ENCODE measurements at places on chromosomes 6 and 20. TPM values are rescaled to one million over a fixed set of nuclear protein-coding genes. Genes with fewer than 3 reads are reported as not detected.

DNA sequence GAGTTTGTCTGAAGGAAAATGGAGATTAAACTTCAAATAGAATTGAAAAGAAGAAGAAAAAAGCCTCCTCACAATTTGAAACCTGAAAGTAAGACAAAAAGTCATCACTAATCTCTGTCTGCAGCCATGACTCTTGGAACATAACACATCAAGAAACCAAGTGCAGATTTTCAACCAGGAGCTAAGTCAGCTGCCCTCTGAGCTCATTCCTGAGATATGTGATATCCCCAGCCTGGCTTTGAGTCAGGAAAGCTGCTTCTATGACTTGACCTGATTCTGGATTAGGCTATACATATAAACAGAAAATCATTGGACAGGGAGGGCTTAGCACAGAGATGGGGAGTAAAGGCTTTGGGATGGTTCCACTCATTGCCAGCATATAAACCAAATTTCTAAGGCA lies 891.4 kb downstream of the TFAP2A start:
- no peak for DNase-seq

NOL4L gene
- total RNA-seq, result 53.6 TPM

- DNase-seq, result no peak
Observed at GRCh38 chr20:16028923-16029322, 544.3 kb downstream of the KIF16B start.

ABHD16B gene
- total RNA-seq, result not detected

DNA sequence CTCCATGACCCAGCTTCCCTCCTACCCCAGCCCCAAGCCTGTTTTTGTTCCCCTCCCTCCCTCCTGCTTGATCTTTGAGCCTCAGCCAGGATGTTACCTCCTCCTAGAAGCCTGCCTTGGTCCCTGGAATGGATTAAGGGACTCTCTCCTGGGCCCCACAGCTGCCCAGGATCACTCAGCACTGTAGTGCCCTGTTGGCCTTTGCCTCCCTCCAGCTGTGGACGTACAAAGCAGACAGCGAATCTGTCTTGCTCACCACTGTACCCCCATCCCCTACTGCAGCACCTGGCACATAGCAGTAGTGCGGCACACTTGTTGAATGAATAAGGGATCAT lies 11.8 kb upstream of the FAM110A start:
- DNase-seq, result no peak

IPCEF1 gene
- 0.28 TPM for total RNA-seq

DNA sequence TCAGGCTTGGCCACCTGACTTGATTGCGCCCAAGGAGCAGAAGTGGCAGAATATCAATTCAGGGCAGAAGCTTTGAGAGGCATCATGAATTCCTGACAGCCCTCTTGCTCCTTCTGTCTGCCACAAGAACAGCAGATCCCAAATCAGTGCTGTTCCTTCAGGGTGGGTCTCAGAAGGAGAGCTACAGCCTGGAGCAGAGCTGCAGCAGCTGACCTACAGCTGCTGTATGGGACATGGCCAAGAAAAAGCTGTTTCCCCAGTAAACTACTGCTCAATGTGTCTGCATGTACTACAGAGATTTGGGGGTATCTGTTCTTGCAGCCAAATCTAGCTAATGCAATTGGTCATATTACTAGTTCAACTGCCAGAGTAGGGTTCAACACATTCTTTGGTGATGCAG lies 69.0 kb downstream of the SLC22A3 start:
- DNase-seq, result no peak

DNA sequence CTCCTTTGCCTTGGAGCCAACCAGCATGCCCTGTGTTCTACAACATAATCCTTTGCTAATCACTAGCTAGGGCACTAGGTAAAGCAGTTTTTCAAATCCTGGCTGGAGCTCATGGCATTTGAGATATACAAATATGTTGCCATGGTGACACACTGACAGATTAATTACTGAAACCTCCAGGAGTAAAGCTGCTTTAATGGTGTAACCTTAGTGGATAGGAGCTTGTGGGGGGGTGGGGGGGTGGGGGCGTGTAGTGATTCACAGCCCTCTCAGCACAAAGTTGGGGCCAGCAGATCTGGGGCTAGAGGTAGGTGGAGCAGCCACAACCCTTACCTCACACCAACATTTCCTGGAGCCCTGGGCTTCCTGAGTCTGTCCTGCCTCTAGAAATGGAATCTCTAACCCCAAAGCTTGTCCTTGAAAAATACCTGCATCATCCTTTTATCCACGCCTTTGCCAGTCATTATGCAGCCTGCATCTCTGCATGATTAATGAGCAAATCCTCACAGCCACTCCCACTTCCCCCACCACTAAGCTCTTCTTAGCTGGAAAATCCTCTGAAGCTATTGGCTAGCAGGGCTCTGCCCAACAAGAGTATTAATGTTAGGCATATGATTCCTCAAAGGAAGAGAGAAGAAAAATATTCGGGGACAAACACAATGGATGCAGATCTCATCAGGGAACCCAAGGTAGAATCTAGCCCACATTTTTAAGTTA lies 84.5 kb upstream of the PRND start:
- no peak for DNase-seq

SNAP25 gene
- total RNA-seq, result 9.2 TPM

- no peak for DNase-seq
Observed at GRCh38 chr20:39676857-39677391, 714.8 kb downstream of the DHX35 start.

DNA sequence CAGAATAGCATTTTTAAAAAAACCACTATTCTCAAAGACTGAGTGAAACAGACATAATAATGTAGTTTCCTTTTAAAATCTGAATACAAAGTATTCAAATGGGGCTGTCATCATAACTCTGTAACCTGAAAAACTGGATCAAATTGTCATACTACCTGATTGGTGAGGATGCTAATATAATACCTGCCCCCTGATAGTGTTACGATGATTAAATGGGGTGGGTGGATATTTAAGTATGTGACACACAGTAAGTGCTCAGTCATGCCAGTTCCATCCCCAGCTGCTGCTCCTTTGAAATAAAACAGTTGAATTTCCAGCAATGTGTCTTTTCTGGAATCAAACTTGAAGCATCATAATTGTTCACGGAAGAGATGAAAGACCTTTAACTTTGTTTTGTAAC lies 8.9 kb downstream of the HTR1B start:
- DNase-seq, result no peak

DNA sequence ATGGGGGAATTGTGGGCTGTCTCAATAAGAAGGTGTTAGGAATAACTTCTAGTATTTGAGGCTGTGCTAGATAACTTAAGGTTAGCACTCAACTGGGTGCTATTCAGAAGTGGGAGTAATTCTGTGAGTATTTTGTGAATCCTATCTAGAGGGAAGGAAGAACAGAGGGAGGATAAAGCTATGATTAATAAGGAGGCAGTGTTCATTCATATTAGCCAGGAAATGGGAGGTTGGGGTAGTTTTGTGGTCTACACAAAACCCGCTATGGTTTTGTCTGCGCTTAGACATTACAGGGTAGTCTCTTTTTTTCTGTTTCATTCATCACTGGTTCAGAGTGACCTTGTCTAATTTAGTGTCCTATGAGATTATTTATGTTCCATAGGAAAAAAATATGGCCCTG lies 341.0 kb downstream of the ARHGAP18 start:
- no peak for DNase-seq

PAK5 gene
- 1.8 TPM for total RNA-seq

DNA sequence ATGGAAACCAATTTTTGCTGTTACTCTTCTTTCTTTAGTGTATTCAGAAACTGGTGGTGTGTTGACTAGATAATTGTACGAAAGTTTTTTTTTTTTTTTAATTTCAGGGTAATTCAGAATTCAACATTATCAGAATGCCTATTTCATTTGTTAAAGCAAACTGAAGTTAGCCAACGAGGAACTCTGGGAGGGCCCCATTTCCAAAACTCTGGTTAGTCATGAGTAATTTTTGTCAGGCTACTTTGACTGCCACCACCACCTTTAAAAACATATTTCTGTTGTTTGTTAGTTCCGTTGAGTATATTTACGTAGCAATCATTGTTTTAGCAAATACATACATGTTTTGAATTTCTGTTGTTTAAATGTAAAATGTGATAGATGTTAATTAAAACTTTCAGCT lies 763 bp downstream of the ZKSCAN8 start:
- DNase-seq, result no peak

- DNase-seq, result no peak
Observed at GRCh38 chr20:19451923-19452295, 239.5 kb downstream of the SLC24A3 start.

IGF2R gene
- 97.3 TPM for total RNA-seq

Data from neural crest cell (in vitro differentiated cells).